ENCODE measurements at places on chromosomes 3 and 15.

GRCh38 chr15:95940431-95940985, 390.0 kb upstream of the NR2F2 start:
- no peak for DNase-seq

DNA sequence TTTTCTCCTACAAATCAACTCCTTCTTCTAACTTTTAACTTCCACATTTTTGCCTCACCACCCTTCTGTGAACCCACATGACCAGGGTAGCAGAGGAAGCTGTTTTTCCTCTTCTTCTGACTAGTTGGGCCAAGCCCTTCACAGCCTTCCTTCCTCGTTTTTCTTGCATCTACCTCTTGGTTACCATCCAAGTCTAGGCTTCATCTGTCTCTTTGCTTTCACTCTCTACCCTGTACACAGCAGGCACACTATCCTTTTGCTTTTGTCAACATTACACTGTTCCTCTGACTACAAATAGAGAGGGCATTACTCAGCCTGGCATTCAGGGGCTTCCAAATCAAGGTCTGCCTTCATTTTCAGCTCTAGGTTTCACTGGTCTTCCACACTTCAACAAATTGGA, 22.0 kb downstream of the SLC9A9 start:
- no peak for DNase-seq

DNA sequence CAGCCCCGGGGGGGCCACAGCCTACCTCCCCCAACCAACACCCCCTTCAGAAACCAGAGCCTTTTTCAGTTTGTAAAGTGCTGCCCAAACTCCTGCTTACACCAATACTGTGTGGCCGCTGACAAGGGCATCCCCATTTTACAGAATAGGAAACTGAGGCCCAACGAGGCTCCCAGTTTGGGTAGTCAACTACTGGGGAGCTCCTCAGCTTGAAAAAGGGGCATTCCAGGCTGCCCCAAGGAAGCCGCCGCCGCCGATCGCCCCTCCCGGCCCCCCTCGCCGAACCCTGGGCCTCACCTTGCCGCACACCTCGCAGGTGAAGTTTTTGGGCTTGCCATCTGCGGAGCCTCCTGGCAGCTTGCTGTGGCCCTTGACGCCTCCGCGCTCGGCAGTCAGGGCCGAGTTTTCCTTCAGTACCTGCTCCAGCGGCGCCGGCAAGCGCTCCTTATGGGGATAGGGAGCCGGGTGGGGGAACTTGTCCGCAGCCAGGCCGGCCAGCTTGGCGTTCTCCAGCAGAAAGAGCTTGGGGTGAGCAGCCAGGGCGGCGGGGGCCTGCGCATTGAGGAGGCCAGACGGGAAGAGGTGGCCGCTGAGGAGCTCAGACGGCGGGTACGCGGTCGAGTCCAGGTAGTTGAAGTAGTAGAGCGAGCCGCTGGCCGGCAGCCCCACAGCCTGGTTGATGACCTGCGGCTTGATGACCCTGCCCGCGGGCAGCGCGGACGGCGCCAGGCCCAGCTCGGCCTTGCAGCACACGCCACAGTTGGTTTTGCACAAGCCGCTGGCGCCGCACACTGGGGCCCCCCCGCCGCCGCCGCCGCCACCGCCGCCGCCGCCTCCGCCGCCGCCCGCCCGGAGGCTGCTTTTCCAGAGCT, 1.4 kb downstream of the FEZF2 start:
- DNase-seq: no peak

DNA sequence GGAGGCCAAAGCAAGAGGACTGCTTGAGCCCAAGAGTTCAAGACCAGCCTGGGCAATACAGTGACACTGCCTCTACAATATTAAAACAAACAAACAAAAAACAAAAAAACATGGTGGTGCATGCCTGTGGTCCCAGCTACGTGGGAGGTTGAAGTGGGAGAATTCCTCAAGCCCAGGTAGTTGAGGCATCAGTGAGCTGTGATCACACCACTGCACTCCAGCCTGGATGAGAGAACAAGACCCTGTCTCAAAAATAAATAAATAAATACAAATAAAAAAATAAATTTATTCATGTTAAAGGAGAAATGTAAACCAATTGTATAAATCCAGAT, 200.6 kb downstream of the BCHE start:
- DNase-seq: no peak

DNA sequence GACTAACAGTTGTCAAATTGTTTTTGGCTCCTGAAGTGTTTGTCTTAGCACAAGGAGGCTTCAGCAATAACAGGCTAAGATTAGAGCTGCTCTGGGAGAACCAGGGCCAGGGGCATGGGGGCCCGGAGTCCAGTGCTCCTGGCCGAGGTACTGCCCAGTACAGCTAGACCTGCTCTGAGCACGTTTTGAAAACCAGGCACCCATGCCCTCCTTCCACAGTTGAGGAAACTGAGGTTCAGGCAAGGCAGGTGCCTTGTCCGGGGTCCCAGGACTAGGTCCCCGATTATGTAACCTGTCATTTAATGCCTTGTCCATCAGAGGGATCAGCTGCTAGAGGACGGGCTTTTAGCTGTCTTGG, 19.2 kb downstream of the KBTBD13 start:
- no peak for DNase-seq

GRCh38 chr3:119548341-119548740, 11.1 kb downstream of the CD80 start:
- no peak for DNase-seq

All from activated T-cell treated with anti-CD3 and anti-CD28 coated beads for 4 hours (primary cell).